ENCODE measurements at places on chromosomes 11 and 22. TPM values are rescaled to one million over a fixed set of nuclear protein-coding genes. Genes with fewer than 3 reads are reported as not detected.

DNA sequence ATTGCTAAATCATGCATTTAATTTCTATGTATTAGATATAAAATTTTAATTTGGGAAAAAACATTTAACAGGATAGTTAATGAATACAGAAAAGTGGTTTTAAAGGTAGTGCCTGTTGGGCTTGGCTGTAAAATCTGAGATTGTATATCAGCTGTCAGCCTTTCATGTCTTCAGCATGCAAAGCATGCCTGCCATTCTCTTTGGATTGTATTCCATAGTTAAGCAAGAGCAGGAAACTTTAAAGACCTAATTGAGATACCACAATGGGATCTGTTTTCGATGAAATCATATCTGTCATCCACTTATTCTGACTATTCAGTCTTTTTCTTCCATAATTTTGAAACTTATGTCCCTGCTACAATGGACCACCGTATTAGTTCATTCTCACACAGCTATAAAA lies 451.0 kb upstream of the DDI1 start:
- DNase-seq, result no peak

- peak; percentile 47 for DNase-seq
These were observed 185.7 kb downstream of the BLID start for GRCh38 chr11:121930004-121930965.

DNA sequence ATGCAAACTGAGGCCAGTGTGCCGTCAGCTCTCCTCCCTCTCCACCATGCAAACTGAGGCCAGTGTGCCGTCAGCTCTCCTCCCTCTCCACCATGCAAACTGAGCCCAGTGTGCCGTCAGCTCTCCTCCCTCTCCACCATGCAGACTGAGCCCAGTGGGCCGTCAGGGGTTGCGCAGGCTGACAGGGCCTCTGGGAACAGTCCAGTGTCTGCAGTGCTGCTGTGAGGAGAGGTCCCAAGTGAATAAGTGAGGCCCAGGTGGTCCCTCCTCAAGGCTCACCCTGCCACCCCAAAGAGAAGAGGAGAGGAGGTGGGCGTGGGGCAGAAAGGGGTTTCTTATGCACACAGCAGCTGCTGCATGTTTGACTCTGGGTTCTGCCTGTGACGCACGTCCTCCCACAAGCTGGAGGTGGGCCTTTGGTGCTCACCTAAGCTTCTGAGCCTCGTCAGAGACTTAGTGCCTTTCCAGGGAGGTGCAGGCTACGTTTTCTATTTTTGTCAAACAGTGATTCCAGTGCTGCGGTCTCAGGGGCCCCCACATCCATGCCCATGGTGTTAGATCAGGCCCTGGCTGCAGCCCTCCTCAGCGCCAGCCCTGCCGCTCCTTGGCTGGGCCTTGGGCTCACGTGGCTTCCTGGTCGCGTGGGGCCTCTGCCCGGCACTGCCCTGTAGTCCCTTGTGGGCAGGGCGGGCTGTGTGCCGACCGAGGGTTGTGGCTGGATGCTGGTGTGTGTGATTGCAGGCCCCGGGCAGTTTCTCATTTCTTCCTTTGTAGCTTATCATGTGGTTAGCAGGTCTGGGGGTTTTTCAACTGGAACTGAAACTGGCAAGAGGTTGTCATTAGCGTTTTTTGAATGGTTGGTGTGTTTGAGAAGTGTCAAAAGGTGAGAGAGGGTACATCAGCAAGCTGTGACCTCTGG lies 7.1 kb downstream of the TPCN2 start:
- no peak for DNase-seq

- no peak for DNase-seq
These were observed 37.3 kb upstream of the MYO18B start for GRCh38 chr22:25704701-25705100.

DNA sequence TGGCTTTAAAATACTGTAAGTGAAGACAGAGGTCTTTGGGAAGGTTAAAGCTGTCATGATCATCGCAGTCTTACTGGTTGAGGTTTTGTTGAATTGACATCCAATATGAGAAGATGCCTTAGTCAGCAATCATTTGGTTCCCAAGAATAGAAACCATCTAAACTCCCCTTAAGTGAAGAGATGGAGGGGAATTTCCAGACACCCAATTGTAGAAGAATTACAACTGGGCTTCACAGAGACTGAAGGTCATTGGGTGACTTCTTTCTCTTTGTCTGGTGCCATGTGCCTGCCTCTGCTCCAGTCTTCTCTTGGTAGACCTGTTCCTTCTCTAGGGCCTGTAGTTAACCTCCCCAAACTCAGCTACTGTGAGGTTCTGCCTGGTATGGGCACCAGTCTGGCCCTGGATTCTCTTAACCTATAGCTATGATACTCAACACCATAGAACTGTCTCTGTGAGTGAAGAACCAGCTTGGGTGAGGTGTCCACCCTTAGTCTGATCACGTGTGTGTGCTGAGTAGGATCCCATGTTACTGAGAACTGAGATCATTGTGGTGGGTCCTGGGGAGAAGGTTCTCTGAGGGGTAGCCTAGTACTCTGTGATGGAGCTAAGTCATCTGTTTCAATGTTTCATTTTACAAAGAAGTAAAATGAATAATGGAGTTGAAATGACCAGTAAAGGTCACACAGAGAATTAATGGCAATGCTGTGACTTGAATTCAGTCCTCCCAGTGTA lies 182.5 kb downstream of the CSNK2A3 start:
- no peak for DNase-seq

DNA sequence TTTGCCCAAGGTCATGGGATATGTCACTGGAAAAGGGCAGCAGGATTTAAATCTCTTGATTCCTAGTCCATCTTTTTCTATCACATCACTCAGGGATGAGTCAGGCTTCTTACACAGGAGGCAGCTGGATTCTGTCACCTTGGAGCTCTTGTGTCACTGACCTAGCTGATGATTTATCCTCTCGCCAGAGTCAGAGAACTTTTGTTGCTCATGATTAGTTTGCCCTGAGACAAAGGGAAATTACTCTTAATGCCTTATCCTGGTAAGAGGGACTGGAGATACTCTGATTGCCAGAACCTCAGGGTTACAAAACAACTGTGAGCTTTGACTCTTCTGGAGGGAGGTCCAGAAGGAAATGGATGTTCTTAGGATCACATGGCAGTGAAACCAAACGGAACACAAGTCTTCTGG lies 10.1 kb downstream of the COA4 start:
- DNase-seq, result peak; percentile 97

DNA sequence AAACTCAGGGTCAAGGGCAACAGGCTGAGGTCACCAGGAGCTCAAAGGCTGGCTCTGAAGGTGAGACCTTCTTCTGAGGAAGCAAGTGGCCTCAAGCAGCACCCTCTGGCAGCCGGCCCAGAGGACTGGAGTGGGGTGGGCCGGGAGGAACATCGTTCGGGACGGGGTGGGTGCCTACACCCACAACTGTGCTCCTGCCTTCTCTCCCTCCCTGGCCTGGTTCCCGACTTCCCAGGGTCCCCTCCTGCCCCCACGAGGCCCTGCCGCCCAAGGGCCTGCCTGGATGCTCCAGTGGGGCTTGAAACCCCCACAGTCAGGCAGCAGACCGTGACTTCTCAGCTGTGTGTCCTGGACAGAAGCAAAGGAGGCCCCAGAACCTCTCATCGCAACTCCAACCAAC lies 195.7 kb downstream of the IGLL1 start:
- no peak for DNase-seq

- DNase-seq, result no peak
These were observed 77.5 kb upstream of the UCP3 start for GRCh38 chr11:74086242-74086884.

DNA sequence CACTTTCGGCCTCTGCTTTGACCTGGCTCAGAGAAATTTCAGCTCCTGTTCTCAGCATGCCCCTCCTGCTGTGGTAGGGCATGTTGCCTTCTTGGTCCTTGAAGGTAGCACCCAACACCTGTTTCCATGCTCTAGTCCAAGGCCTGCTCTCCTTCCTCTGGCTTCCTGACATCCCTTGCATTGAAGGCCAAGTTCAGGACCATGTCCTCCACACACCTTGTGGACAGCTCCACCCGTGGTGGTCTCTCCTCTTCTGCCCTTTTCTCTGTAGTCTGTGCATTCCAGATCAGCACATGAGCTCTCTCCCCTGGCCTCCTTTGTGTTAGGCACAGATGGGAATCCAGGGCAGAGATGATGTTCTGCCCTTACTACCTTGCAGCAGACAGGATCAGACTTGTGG lies 225.3 kb downstream of the ADAMTS15 start:
- peak; percentile 33 for DNase-seq

DNA sequence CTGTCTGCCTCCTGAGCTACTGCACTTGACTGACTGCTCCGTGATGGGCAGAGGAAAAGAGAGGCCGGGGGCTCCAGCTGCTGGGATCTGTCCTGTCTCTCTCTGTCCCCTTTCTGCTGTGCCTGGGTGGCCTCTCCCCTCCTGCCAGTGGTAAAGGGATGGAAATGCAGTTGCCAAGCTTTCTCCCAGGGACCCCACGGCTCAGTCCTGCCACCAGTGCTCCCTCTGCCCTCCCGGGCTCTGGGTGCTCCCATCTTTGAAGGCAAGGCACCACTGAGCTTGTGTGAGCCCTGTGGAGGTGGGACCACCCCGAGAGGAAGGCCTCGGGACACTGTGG lies 32.0 kb downstream of the NADSYN1 start:
- no peak for DNase-seq

DNA sequence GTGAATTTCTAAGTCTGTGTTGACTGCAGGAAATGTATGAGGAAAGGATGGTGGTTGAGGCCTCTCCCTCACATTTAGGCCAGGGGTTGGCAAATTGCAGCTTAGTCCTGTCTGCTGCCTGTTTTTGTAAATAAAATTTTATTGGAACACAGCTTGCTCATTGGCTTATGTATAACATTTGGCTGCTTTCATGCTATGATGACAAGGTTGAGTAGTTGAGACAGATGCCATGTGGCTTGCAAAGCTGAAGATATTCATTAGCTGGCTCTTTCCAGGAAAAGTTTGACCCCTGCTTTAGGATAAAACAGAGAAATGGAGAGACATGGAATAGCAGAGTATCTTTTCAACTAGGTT lies 46.2 kb downstream of the BCR start:
- peak; percentile 35 for DNase-seq

GRCh38 chr11:204587-205109 lies 2.6 kb downstream of the BET1L start:
- no peak for DNase-seq

GRCh38 chr22:42300259-42301076 lies 30.0 kb upstream of the TCF20 start:
- DNase-seq, result no peak

DNA sequence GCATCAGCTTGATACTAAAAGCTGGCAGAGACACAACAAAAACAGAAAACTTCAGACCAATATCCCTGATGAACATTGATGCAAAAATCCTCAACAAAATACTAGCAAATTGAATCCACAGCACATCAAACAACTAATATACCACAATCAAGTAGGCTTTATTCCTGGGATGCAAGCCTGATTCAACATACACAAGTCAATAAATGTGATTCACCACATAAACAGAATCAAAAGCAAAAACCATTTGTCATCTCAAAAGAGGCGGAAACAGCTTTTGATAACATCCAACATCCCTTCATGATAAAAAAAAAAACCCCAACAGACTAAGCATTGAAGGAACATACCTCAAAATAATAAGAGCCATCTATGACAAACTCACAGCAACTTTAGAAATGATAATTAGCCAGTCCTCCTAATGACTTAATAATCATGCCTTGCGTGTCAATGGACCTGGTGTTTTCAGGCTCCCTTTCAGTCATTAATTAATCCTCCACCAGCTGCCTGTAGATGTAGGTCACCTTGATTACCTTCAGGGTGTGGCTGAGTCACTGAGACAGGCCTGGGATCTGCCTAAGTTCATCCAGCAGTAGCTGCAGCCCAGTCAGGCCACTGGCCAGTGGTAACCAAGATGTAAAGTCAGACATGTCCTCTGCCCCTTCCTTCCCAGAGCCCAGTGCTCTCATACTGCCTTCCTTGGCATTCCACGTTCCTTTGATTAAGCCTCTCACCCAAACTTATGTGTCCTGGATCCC lies 109.8 kb downstream of the EHF start:
- no peak for DNase-seq

DNA sequence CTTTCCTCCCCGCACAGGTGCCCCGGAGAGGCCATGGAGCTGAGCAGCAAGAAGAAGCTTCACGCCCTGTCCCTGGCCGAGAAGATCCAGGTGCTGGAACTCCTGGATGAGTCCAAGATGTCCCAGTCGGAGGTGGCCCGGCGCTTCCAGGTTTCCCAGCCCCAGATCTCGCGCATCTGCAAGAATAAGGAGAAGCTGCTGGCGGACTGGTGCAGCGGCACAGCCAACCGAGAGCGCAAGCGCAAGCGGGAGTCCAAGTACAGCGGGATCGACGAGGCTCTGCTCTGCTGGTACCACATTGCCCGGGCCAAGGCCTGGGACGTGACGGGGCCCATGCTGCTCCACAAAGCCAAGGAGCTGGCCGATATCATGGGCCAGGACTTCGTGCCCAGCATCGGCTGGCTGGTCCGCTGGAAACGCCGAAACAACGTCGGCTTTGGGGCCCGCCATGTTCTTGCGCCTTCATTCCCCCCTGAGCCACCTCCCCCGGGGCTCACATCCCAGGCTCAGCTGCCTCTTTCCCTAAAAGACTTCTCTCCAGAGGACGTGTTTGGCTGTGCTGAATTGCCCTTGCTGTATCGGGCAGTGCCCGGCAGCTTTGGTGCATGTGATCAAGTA lies 1.3 kb downstream of the TIGD3 start:
- peak; percentile 82 for DNase-seq

Gene MS4A4A
- total RNA-seq, result not detected

Gene PDGFB
- total RNA-seq, result not detected

GRCh38 chr11:26573896-26574295 lies 1.8 kb upstream of the MUC15 start:
- DNase-seq, result no peak

GRCh38 chr11:87871056-87871455 lies 304.2 kb downstream of the RAB38 start:
- no peak for DNase-seq

DNA sequence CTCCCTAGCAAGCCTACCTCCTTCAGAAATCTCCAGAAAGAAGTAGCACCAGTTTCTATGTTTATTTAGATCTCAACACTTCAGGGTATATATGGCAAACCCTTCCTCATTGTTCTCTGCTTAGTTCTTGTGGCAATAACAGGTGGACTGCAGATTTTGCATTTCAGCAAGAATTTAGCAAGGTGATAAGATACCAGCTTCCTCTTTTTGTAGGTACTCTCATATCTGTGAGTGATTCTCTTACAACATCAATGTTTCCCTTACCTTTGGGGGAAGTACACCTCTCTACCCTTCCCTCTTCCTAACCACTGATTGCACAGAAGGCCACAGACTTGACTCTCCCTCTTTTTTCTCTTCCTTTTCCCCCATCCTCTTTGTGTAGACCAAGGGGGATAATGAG lies 230.9 kb upstream of the SESN3 start:
- no peak for DNase-seq

Gene BLID
- total RNA-seq, result 4.1 TPM

GRCh38 chr22:23897320-23897719 lies 3.1 kb downstream of the MIF start:
- no peak for DNase-seq

GRCh38 chr11:10139656-10140055 lies 154.4 kb downstream of the SBF2 start:
- DNase-seq, result peak; percentile 87

GRCh38 chr11:57834852-57835251 lies 73.2 kb downstream of the CTNND1 start:
- DNase-seq, result no peak

Measured in GM23248 (cell line).